ENCODE measurements at places on chromosomes 16 and 17.

- no peak for DNase-seq
Observed at GRCh38 chr17:31807846-31808245, 51.2 kb downstream of the COPRS start.

- peak; percentile 61 for DNase-seq
Observed at GRCh38 chr17:72529386-72529785, 408.6 kb downstream of the SOX9 start.

- peak; percentile 96 for DNase-seq
Observed at GRCh38 chr17:4833178-4833940, at the start of gene MINK1. TSS of gene MINK1 (plus strand) at chr17:4833340. CDS start at chr17:4833584, 244 bp downstream.

DNA sequence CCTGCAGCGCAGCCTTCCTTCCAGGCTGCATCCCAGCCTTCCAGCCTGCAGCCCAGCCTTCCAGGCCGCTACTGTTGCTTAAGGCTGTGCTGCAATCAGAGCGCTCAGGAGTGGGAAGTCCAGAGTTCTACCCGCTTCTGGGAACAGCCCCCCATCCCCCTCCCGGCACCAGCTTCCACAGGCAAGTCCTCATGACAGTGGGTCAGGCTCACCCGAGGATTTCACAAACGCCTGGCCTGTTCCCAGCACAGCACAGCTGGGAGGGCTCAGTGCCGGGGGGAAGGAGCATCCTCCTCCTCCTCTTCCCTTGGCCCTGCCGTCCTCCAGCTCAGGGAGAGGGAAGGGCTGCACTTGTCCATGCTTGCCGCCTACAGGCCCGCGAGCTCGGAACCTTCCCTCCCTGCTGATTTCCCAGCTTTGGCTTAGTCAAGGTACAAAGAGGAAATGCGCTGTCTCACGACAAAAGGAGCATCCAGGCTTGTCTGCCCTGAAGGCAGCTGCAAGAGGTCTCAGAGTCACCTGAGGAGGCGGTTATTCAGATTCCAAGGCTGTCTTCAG, 8.3 kb downstream of the SOCS3 start:
- DNase-seq, result peak; percentile 73

- no peak for DNase-seq
Observed at GRCh38 chr17:49992191-49992932, 2.7 kb downstream of the DLX3 start.

GRCh38 chr17:49730078-49730784, 22.5 kb upstream of the SLC35B1 start:
- DNase-seq, result no peak

- no peak for DNase-seq
Observed at GRCh38 chr17:681738-682529, 32.7 kb downstream of the VPS53 start.

Data from eye (tissue), 1 donor.